ENCODE measurements at places on chromosomes 12 and 14. TPM values are rescaled to one million over a fixed set of nuclear protein-coding genes. Genes with fewer than 3 reads are reported as not detected.

Gene RHEBL1
- 4.3 TPM for total RNA-seq

GRCh38 chr12:2231956-2232355 lies 179.2 kb downstream of the CACNA1C start:
- DNase-seq: no peak

DNA sequence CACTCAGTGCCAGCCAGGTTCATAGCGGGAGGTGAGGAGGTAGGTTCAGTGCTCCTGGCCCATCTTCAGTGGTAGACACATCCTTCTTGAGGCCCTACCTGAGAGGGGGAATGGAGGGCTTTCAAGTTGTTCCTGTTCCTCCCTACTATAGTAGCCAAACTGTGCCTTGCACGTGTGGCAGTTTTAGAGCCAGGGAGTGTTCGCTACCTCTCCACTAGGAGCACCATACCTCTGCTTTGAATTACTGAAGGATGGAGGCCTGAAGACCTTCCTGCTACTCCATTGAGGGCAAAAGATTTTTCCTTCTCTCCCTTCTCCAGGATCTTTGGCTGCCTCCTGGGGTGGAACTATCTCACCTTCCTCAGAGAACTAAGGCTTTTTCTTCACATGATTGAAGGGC lies 5.9 kb upstream of the ALG10 start:
- DNase-seq: no peak

DNA sequence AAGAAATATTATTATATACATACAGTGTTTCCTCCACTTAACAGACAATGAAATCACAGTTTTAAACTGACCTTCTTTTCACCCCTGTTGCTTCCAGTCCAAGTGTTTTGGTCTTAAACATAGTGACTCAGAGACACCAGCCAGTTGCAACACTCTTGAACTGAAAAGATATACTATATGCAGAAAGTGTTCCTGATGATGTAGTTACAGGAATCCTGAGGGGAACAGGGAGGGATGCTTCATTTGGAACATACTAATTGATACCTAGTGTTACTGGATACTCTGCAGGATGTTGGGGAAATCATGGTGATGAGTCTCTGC lies 420.8 kb downstream of the CCDC91 start:
- peak; percentile 80 for DNase-seq

GRCh38 chr14:92692822-92693226 lies 55.6 kb downstream of the LGMN start:
- DNase-seq: peak; percentile 4

GRCh38 chr14:97640031-97640430 lies 842.8 kb downstream of the VRK1 start:
- no peak for DNase-seq

DNA sequence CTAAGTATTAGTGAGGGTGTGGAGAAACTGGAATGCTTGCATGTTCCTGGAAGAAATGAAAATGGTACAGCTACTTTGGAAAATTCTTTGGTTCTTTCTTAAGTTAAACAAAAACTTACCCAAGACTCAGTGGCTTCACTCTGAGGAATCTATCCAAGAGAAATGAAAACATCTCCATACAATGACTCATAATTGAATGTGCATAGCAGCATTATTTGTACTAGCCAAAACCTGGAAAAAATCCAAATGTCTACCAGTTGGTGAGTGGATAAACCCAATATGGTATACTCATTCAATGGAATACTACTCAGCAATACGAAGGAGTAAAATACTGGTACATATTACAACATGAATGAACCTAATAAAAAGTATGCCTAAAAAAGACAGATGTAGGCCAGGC lies 18.0 kb upstream of the CRACR2A start:
- DNase-seq: peak; percentile 9

DNA sequence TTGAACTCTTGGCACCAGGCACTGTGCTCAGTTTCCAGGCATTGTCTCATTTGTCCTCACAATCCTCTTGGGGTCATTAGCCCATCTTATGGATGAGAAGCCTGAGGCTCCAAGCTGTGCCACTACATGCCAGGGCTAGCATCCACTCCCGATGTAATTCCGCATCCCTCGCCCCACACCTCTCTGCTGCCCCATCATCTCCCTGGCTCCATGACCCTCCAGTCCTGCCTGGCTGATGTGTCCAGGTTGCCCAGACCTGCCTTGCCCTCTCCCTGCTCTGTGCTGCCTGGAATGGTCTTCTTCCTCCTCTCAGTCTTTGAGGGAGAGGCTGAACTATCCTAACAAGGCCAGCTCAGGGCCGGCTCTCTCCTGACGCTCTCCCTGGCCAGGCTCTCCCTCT lies 27.5 kb downstream of the PIGH start:
- no peak for DNase-seq

GRCh38 chr12:130139567-130140421 lies 22.5 kb upstream of the FZD10 start:
- DNase-seq: no peak

DNA sequence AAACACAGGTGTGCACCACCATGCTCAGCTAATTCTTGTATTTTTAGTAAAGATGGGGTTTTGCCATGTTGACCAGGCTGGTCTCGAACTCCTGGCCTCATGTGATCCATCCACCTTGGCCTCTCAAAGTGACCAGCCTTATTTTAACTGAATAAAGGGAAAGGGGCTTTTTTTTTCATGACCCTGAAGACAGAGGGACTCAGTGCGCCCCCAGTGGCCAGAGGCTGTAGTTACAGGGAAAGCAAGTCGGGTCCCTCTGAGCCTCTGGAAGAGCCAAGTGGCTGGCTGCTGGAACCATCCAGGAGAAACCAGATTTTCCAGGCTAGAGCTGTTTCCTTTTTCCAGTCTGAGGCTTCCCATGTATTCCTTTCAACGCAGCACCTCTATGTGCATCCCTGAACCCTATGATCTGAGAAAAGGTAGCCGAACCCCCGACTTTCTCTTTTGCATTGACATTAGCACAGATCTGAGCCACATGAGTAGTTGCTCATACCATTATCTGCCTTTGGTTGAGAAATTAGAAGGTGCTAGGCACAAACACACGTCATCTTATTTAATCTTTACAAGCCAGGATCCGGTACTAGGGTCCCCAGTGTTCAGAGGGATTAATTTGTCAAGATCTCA lies 342.7 kb downstream of the CACNA1C start:
- no peak for DNase-seq

- no peak for DNase-seq
Observed at GRCh38 chr12:77349689-77350370, 284.5 kb upstream of the E2F7 start.

DNA sequence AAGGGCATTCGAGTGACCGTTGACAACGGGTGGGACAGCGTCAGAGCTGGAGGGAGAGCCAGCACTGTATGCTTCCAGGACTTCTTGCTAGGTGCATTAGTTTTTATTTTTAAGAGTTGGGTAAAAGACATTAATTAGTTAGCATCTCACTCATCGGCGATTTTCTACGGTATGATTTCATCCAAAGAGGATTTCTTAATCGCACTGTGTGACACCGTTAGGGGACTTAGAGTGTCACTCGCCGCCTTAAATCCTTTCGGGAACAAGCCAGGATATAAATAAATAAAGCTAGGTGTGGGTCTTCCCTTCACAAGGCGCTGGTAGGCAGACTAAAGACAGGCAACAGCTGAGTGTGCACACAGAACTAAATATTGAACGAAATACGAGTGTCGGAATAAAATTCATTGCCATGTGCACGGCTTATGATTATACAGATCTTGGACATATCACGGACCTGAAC lies 869 bp upstream of the NOVA1 start:
- no peak for DNase-seq

All from Caki2 (cell line).